ENCODE measurements at places on chromosomes 2 and 18.

DNA sequence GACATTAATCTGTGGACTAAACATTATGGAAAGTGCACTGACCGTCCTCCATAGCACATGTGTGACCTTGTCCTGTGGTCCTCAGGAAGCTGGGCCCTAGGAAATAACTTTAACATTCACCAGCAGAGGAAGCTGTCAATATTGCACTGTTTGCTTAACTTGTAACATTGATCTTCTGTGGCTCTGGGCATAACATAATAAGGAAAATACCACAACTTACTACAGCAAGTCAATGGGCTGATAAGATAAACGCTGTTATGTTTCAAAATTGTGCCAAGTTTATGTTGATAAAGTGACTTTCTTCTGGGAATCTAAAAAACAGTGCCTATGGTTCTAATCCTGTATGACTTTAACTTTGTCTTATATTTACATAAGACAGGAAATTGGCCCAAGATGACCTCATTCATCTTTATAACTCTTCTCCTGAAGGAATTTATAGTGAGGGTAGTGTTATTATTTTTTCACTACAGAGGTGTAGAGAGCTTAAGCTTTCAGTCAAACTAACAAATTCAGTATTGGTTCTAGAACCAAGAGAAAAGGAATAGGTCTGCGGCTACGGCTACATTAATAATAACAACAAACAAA lies 113.7 kb upstream of the MAP4K3 start:
- DNase-seq, result no peak

DNA sequence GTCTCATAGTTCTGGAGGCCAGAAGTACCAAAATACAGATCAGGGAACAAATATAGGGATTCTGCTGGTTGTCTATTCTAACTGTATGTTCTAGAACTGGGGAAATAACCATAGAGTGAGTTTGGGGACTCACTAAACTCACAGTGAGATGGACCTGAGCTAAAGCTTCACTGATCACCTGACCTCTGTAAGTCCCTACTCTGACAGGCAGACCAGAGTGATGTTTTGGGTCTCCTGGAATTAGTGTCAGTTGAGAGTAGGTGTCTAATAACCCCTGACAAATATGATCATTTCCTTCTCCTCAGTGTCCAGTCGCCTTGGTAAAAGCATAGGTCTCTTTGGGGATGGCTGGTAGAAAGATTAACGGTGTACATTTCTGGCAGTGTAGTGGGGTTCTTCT lies 14.2 kb downstream of the PIKFYVE start:
- no peak for DNase-seq

DNA sequence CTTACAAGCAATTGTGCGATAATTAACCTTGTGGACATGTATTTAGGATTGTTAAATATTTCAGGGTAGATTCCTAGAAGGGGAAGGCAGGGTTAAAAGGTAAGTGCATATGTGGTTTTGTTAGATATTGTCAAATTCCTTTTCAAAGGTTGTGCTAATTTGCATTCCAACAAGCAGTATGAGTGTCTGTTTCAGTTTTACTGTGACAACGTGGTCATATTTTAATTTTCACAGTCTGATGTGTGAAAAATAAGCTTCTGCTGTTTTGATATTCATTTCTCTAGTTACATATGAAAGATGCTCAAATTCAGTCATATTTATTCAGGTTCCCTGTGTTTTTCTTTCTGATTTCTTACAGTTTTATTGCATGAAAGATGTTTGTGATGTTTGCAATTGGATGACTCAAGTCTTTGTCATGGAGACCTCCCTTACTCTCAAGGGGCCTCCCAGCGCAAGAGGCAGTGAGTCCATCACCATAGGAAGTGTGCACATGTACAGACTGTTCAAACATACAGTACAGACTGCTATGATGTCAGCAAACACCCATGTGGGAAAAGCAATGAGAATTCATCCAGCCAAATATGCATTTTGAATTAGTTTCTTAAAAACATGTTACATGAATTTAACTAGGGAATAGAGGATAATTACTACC lies 310.8 kb downstream of the GALR1 start:
- no peak for DNase-seq

DNA sequence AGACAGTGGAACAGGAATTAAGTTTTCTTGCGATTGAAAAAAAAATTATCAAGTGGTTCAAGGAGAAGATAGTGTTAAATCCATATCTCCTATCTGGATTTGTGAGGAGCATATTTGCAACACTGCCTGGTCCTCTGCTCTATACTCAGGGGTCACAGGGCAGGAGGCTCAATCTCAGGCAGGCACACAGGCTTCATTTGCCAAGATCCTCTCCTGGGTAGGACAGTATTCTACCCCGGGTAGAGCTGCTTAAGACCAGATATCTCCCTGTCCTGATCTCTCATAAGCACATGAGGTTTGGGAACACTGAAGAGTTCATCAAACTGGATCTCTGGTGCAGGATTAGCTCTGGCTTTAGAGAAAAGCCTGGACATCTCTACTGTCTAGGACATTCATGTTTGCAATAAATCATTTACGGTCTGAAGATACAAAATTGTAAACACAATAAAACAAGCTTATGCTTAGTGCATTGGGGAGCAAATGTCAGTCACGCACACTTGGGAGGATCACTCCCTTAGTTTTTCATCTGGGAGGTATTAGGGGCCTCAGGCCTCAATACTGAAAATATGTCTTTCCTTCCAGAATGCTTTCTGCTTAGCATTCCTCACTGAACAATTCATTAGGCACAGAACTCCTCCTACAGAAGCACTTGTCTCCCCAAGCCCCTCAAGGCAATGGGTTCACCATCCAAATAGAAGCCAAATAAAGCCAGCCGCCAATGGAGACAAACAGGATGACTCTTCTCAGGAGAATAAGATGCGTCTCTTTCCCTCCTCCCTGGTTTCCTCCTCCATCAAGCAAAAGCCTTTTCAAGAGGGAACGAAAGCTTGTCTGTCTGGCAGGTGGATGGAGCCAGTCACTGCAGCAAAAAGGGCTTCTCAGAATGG lies 34.1 kb upstream of the LCLAT1 start:
- peak; percentile 31 for DNase-seq

- DNase-seq, result peak; percentile 47
Measured at GRCh38 chr2:176553685-176554100, 284.5 kb downstream of the MTX2 start.

GRCh38 chr2:219628235-219628985 lies 980 bp downstream of the SLC4A3 start:
- no peak for DNase-seq

- peak; percentile 63 for DNase-seq
Measured at GRCh38 chr2:134281815-134282419, 28.0 kb downstream of the MGAT5 start.

DNA sequence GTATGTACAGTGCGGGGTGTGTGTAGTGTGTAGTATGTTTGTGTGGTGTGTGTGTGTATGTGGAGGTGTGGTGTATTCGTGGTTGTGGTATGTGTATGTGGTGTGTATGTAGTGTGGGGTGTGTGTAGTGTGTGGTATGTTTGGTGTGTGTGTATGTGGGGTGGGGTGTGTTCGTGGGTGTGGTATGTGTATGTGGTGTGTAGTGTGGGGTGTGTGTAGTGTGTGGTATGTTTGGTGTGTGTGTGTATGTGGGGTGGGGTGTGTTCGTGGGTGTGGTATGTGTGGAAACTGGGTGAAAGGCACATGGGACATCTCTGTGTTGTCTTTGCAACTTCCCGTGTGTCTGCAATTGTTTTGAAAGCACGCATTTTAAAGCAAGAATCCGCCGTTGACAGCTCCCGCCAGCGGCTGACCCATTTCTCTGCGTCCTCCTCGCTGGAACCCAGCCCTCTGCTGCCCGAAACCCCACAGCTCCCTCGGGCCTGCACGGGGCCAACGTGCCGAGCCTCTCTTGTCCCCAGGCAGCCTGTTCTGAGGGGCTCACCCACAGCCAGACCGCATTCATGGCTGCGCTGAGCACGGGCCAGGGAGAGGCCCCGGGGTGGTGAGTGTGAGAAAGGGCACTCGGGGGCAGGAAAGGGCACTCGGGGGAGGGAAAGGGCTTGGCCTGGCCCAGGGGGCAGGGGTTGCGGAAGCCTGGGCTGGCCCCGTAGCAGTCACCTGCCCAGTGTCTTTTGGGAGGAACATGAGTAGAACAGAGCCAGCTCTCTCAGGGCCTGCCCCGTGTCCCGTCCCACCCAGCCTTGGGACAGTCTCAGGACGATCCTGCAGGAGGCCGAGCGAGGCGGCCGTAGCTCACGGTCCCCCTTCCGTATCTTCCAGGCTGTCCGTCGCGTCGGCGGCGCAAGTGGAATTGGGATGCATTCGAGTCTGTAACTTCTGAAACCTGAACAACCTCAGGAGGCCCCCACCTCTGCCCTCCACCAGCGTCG lies 61.4 kb downstream of the TWIST2 start:
- peak; percentile 33 for DNase-seq

DNA sequence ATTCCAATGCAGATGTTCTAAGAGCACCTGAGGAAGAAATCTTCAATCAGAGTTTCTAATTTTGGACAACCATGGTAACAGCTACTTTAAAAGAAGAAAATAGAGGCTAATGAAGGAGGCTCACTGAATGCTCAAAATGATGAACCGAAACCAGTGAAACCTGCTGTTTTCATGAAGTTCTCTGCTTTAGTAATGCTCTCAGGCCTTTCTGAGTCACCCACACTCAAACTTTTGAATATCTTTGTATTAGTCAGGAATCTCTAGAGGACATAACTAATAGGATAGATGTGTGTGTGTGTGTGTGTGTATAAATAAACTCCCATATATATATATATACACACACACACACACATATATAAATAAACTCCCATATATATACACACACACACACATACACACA lies 76.9 kb upstream of the RIT2 start:
- DNase-seq, result no peak

- DNase-seq, result peak; percentile 65
Measured at GRCh38 chr18:44651478-44651877, 29.2 kb upstream of the SETBP1 start.

DNA sequence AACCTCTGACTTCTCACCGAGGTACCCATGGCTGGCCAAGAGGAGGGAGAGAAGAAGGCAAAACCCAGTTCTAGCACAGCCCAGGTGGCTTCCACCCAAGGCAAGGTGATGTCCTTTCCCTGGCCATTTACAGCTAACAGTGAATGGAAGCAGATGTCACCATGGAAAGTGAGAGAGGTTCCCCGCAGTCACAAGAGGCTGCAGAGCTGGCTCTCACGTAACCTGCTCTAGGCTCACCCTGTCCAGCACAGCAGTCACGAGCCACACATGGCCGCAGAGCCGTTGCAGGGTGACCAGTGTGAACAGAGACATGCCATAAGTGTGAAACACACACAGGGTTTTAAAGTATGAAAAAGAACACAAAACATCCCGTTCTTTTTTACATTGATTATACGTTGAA lies 169.4 kb downstream of the TNS1 start:
- no peak for DNase-seq

DNA sequence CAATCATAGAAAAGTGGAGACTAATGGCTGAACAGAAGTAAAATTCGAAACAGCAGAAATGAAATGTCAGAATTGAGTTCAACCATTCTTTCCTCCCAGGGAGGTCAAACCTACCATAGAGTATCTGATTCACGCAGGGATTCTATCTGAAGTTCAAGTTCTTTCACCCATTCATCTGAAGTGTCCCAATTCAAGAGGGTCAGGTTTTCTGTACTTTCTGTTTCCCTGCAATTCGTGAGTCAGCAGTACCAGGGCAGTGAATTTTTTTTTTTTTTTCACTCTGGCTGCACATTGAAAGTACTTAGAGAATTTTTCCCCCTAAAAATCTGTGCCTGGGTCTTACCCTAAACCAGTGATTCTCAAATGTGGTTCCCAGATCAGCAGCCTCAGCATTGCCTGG lies 40.9 kb upstream of the CCDC88A start:
- DNase-seq, result no peak

DNA sequence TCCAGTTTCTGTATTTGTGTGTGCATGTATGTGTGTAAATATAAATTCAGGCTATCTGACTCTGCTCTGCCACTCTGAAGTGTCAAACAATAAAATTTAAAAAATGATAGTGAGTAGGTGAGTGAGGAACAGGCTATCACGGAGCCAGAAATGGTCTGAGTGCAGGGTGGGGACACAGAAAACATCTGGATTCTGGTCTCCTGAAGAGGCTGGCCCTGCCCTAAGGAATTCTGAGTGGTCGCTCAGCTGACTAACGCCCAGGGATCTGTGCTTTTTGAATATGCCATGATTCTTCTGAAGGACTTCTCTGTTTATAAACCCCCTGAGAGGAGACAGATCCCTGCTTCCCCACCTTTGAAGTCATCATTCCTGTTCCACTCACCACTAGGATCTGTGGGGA lies 353.9 kb upstream of the GYPC start:
- DNase-seq, result peak; percentile 23

GRCh38 chr2:108591163-108591562 lies 56.9 kb downstream of the LIMS1 start:
- DNase-seq, result no peak

GRCh38 chr2:38775921-38776225 lies 2.1 kb upstream of the GEMIN6 start:
- DNase-seq, result no peak

DNA sequence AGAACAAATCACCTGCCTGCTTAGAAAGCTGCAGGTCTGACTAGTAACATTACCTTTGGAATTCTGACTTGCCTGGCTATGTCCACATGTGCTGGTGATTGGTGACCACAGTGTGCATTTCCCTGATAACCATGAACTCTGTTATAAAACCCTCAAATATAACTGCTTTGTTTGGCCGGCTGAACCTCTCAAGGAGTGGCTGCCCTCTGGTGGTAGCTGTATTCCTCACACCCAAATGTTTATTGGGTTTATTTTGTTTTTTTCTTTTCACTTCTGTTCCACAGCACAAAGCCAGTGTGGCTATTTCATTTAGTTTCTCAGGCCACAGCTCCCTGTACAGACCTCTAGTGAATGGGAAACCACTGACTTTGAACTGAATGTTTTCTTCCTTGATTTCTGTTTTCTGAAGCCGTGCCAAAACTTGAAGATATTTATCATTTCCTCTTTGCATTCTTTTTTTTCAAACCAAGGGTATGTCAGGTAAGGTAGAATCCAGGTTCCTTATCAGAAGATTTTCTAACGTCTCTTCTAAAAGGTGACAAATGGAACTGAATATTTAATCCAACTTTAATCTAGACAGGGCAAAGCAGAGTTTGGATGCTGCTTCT lies 549.0 kb upstream of the VRK2 start:
- peak; percentile 75 for DNase-seq

DNA sequence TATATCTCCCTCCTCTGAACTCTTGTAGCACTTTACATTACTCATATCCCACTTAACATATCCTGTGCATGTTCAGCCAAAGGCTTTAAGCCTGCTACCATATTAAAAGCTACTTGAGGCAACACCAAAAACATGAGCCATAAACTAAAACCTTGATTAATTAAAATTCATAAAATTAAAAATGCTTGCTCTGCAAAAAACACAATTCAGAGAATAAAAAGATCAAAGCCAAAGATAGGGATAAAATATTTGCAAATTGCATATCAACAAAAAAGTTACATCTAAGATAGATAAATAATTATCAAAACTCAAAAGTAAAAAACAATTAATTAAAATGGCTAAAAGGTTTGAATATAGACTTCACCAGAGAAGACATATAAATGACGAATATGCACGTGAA lies 495.4 kb upstream of the PIK3C3 start:
- DNase-seq, result no peak

DNA sequence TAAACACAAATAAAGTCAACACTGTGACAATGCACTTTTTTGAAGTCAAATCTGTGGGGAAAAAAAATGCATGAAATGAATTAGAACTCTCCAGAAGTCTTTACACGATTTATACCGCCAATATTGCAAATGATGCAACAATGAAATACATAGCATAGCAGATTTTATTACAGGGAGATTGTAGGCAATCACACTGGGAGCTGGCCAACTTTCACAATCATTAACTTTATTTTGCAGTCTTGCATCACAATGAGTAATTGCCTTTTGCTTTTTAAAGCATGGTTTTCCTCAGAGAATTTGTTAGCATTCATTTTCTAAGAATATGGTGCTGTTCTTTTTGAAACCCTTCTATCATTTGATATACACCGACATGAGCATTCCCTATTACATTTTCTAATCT lies 366.4 kb upstream of the FSIP2 start:
- no peak for DNase-seq

All from ELF-1 (cell line).